ENCODE measurements at places on chromosomes 1 and 21. TPM values are rescaled to one million over a fixed set of nuclear protein-coding genes. Genes with fewer than 3 reads are reported as not detected.

The NECTIN4 gene
- total RNA-seq: 0.09 TPM

DNA sequence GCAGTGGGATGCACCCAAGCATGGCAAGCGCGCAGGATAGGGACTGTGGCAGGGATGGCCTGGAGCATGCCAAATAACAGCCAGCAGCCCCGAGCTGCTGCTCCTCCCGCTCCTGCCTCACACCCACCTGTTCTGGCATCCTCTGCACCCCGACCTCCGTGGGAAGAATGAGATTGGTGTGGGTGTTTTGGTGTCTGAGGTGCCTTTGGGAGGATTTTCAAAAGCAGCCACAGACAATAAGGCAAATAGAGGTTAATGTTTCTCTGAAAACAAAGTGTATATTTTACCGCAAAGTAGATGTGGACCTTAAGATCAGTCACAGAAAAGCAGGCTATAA, 35.5 kb downstream of the IGFN1 start:
- DNase-seq: no peak

The LRRC7 gene
- total RNA-seq: not detected

The GJC2 gene
- 0.57 TPM for total RNA-seq

The EPHA2 gene
- not detected for total RNA-seq

GRCh38 chr1:19014765-19015164, 58.3 kb upstream of the IFFO2 start:
- no peak for DNase-seq

All from CD8-positive, alpha-beta memory T cell (primary cell).